ENCODE measurements at places on chromosomes 7 and 10.

GRCh38 chr7:125605241-125605640 lies 675.6 kb upstream of the POT1 start:
- DNase-seq, result no peak

DNA sequence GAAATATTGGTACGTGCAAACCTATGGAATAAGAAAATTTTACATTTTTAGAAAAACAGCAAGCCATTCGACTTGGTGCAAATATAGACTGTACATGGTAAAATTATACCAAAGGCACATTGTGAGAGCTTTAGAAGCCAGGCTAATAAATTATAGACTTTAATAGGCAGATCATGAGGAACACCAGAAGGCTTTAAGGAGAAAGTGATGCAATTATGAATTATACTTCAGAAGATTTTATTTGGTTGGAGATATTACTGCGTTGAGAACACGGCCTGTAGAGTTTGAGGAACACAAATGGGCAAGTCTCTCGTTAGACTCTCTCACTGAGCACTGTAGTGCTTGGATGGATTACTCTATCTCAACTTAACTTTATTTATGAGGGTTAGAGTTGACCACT lies 141.7 kb downstream of the MACC1 start:
- DNase-seq, result no peak

GRCh38 chr10:86992456-86992855 lies 24.2 kb downstream of the ADIRF start:
- no peak for DNase-seq

- no peak for DNase-seq
These were observed 107.2 kb upstream of the EEPD1 start for GRCh38 chr7:36045830-36046341.

- peak; percentile 42 for DNase-seq
These were observed 10.1 kb downstream of the AVPI1 start for GRCh38 chr10:97676770-97677581.

DNA sequence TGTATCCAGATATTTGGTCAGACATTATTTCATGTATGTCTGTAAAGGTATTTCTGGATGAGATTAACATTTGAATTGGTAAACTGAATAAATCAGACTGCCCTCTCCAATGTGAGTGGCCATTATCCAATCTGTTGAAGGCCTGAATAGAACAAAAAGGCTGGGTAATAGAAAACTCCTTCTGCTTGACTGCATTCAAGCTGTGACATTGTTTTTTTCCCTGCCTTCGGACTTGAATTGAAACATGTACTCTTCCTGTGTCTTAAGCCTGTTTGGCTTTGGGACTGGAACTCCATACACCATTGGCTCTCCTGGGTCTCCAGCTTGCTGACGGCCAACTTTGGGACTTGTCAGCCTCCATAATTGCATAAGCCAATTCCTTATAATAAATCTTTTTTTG lies 36.0 kb upstream of the ARHGAP21 start:
- no peak for DNase-seq

DNA sequence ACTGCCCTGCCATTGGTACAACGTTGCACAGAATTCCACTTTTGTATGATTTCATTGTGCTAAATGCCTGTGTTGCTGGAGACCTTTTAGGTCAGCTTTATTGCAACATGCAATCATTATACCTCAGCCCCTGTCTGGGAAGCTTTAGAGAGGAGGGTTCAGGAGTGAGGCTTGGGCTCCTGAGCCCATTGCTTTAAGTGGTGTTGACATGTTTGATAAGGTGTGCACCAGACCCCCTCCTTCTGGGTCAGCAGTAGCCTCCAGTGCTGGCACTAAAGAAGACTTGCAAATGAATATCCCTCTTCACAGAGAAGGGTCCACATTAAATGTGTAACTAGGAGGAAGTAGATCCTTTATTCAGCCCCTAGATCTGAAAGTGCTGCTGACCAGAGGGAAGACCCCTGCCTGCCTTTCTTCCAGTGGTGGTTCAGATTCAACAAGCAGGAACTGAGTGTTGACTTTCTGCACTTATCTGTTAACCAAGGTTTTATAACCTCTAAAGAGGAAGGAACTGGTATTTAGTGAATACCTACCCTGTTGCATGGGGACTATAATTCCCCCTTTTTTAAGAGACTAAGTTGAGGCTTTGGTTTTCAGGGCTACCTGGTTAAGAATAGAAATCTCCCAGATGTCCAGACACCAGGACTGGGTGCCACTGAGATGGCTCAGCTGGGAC lies 369.4 kb upstream of the IGFBP3 start:
- DNase-seq, result no peak

DNA sequence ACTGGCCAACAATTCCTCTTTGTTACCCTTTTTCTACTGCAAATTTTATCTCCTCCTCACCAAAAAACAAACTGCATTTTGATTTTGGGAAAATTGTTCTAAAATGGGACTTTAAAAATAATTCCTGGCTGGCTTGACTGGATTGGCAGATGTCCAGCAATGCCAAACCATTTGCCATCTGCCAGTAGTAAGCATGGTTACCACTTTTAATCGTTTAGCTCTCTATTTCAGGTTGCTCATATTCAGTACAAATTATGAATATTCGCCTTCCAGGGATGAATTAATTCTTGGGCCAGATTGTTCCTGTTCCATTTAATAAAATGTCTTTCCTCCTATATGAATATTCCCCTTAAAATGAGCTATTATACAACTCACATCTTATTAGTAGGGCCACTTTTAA lies 35.7 kb downstream of the SMNDC1 start:
- DNase-seq, result no peak

GRCh38 chr10:61779950-61780659 lies 117.4 kb downstream of the CABCOCO1 start:
- peak; percentile 98 for DNase-seq

DNA sequence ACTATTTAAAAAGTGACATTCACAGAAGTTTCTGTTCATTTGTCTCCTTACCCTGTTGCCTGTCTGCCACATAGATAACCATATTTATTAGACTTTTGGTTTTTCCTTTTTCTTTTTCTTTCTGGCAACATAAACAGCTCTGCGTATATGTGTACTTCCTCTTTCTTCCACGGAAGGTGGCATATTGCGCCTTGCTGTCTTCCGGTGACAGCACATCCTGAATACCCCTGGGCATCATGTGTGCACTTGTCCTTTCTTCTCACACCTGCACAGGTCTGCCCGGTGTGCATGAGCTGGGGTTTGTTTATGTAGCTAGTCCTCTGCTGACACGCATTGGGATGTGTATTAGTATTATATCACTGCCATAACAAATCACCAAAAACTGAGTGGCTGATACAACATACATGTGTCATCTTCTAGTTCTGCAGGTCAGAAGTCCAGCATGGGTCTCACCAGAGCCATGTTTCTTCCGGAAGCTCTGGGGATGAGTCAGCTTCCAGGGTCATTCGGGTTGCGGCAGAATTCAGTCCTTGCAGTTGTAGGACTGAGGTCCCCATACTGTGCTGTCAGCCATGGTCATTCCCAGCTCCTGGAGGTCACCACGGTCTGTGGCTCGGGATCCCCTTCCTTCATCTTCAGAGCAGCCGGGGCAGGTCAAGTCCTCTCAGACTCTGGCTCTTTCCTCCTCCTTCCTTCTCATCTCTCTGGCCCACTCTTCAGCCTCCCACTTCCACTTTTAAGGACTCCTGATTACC lies 596.0 kb upstream of the FOXK1 start:
- no peak for DNase-seq

DNA sequence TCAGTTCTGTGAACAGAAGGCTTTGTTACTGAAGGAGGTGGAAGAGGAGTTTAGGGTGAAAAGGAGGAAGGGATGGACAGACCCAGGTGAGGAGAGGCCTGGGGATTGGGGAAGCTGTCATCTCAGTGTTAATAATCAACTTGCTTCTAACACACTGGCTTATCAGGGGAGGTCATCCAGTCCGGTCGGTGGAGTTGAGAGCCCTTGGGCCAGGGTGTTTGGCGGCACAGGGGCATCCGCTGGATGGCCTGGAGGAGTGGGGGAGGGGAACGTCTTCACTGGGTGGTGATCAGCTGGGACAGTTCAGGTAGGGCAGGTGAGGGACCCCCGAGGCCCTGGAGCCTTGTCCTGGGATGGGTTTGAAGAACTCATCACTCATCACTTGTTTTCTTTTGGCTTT lies 33.9 kb downstream of the SHH start:
- no peak for DNase-seq

DNA sequence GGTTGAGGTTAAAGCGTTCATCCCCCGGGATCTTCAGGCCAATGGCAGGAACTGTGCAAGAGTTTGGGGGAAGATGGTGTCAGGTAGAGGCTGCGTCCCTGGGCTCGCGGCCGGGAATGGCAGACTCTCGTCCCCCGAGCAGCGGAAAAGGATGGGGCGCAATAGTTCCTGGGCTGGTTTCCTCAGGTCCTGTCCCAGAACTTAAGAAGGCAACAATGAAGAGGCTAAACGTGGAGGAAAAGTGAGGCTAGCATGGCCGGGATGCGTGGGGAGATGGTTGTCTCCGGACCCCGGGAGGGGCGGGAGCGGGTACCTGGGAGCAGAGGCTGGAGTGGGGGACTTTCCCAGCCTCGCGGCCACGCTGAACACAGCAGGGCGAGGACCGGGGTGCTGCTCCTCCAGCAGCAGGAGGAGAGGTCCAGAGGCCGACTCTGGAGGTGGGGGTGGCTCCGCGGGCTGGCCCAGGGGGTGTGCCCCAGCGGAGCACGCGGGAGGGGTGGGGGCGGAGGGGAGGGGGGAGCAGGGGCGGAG lies 882 bp downstream of the IRF5 start:
- no peak for DNase-seq

DNA sequence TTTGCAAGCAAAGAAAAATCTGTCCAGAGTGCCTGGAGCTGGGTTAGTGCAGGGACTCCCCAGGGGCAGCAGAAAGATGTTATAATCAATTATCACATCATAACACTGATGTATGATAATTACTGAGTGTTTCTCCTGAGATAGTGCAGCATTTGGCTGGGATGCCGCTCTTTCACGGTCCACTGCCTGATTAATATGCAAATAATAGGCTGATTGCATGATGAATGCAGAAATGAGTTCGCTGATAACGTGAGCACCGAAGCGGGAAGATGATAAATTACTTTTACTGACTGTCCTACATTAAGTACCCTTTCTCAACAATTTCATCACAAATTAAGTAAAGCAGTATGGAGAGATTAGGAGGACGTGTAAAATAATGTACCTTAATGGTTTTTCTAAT lies 71.4 kb upstream of the SH2B2 start:
- no peak for DNase-seq

GRCh38 chr10:75469006-75469616 lies 37.7 kb downstream of the LRMDA start:
- no peak for DNase-seq

GRCh38 chr10:117788911-117789310 lies 246.4 kb downstream of the EMX2 start:
- DNase-seq, result no peak

Measured in Jurkat, Clone E6-1 (cell line).